Ascending aorta (tissue), 2 donors: ENCODE measurements at places on chromosomes 2 and 18. TPM values are rescaled to one million over a fixed set of nuclear protein-coding genes. Genes with fewer than 3 reads are reported as not detected.

The SIX3 gene
- not detected for total RNA-seq

The NOSTRIN gene
- total RNA-seq, result 7.8 TPM

GRCh38 chr18:63132819-63133200, 186.8 kb downstream of the BCL2 start:
- H3K27ac ChIP-seq, result no peak overlapping the region
- no peaks in the 10 kb centered on the region for H3K36me3 ChIP-seq
- H3K27me3 ChIP-seq, result no peaks in the 10 kb centered on the region
- DNase-seq, result no peak
- H3K4me1 ChIP-seq, result no peaks in the 10 kb centered on the region

GRCh38 chr2:144849612-144850011, 329.7 kb upstream of the ZEB2 start:
- H3K4me3 ChIP-seq, result no peak overlapping the region
- H3K36me3 ChIP-seq, result no peaks in the 10 kb centered on the region
- no peaks in the 10 kb centered on the region for H3K27me3 ChIP-seq
- no peak for DNase-seq
- H3K27ac ChIP-seq, result no peak overlapping the region
- H3K4me1 ChIP-seq, result no peaks in the 10 kb centered on the region

DNA sequence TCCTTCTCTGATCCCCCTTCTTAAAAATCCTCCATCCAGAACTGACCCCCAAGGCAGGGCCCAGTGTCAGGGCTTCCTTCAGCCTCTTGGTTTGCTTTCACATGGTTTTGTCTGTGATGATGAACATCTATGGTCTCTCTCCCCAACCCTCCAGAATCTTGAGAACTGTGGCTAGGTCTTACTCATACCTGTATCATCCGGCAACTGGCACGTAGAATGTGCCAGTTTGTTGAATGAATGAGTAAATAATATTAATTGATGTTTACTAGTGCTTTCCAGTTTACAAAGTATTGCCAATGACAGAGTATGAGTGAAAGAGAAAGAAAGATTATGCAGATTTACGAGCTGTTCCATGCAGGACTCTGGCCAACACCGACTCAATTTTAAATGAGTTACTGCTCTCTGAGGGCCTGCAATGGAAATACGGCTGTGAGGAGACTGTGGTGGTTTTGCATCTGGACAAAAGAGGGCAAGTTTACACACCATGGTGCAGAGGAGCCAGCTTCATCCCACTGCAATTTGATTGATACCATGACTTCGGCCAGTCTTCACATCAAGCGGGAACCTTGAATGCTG, 29.9 kb upstream of the TRIB2 start:
- peaks cover 7% of the 10 kb centered on the region for H3K4me1 ChIP-seq
- no peak overlapping the region for H3K4me3 ChIP-seq

- H3K36me3 ChIP-seq, result no peaks in the 10 kb centered on the region
- no peaks in the 10 kb centered on the region for H3K27me3 ChIP-seq
- no peak overlapping the region for H3K4me3 ChIP-seq
- H3K4me1 ChIP-seq, result no peaks in the 10 kb centered on the region
- DNase-seq, result no peak
- no peak overlapping the region for H3K27ac ChIP-seq
These were observed 35.1 kb downstream of the TMEM18 start for GRCh38 chr2:641872-642815.

DNA sequence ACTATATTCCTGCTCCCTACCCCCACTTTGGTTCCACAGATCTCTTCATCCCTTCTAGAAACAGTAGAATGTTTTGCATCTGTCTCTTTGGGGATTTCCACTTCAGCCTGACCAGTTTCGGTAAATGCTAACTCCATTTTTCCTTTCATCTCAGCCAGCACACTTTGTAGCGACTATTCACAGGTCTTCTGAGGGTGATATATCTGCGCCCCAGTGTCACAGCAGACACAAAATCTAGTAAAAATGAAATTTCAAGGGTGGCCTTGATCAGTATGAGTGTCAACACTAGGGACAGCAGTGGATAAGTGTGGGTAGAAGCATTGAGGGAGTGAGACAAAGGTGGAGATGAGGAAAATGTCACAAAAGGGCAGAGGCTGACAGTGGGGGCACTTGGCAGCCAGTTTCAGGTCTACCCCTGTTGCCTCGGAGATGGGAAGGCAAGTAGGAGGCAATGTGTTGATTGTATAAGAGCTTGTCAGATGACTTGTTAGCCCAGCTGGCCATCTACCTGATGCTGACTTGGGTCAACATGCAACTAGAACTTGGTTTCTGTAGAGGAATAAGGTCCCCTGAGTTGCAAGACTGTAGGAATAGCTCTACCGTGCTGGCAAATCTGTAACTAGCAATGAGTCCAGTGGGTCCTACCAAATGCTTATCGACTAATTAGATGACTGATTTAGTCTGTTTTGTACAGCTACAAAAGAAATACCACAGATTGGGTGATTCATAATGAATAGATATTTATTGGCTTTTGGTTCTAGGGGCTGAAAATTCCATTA, 60.7 kb downstream of the CXCR4 start:
- H3K27ac ChIP-seq, result no peak overlapping the region
- no peak overlapping the region for H3K4me3 ChIP-seq
- no peak for DNase-seq
- no peaks in the 10 kb centered on the region for H3K27me3 ChIP-seq
- no peaks in the 10 kb centered on the region for H3K4me1 ChIP-seq
- H3K36me3 ChIP-seq, result no peaks in the 10 kb centered on the region

DNA sequence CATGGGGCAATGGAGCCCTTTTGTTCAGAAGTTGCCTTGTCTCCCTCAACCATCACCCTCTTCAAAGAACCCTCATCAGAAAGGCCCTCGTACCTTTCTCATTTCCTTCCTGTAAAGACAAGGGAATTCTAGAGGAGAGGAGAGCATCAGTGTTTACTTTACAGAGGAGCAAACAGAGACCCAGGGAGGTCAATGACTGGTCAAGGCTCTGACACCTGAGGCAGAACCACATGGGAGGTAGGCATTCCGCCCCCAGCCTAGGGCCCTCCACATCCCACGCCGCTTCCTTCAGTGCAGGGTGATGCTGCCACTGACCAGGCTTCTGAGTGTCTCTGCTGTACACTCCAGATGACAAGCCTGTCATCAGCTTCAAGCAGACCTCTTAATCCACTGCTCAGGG, 104.7 kb downstream of the NRP2 start:
- H3K27ac ChIP-seq, result no peak overlapping the region
- no peaks in the 10 kb centered on the region for H3K27me3 ChIP-seq
- H3K4me3 ChIP-seq, result no peak overlapping the region
- H3K36me3 ChIP-seq, result no peaks in the 10 kb centered on the region
